ENCODE measurements at places on chromosomes 7 and 10.

DNA sequence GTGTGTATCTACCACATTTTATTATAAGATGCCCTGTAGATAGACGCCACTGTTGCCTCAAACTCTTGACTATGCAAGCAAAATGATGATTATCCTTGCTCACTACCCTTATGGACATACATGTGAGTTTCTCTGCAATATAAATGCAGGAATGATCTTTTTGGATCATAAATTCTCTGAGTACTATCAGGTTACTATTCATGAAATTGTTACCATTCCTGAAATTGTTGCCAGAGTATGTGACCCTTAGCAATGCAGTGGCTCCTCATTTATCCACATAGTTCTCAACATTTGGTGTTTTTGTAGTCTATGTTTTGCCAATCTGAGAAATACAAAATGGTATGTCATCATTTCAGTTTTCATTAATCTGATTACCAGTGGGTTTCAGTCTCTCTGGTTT, 166.2 kb upstream of the FAM3C start:
- H3K27me3 ChIP-seq = peaks cover 4% of the 10 kb centered on the region
- no peaks in the 10 kb centered on the region for H3K36me3 ChIP-seq
- no peak overlapping the region for H3K4me3 ChIP-seq
- DNase-seq = no peak
- H3K4me1 ChIP-seq = no peaks in the 10 kb centered on the region

DNA sequence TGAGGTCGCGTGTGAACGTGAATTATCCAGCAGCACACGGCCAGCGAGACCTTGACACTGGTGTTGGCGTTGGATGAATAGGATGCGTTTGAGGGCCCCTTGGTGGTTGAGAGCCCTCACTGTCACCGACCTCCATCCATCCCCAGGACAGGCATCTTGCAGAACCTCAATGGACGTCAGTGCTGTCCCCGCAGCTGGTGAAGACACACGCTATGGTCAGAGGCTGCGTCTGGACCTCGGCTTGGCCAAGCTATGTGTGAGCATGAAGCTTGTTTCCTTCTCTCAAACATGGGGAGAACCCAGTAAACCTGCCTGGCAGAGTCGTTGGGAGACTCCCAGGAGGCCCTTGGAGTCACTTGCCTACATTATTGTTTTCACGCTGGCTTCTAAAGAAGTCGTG, 229.2 kb downstream of the ADARB2 start:
- H3K27ac ChIP-seq = no peak overlapping the region
- no peaks in the 10 kb centered on the region for H3K27me3 ChIP-seq
- no peaks in the 10 kb centered on the region for H3K4me1 ChIP-seq
- H3K4me3 ChIP-seq = no peak overlapping the region
- no peak for DNase-seq

DNA sequence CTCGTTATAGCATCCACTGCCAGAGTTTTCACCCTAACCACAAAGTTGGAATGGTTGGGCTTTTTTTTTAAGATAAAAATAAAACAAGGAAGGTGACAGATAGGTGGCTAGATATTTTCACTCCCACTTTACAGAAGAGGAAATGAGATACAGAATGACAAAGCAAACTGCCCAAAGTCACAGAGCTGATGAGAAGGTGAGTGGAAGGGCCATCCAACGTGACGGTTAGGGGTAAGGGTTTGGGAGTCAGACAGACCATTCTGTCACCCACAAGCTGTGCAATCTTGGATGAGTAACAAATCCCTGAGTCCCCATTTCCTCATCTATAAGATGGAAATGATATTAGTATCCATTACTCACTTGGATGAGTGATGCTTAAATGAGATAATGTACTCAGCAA, 106.9 kb upstream of the PDLIM1 start:
- DNase-seq = no peak
- no peak overlapping the region for H3K27ac ChIP-seq

GRCh38 chr10:72263613-72264241, 10.0 kb upstream of the DDIT4 start:
- H3K4me3 ChIP-seq = peak overlapping the region; percentile 81
- DNase-seq = peak; percentile 75
- H3K27me3 ChIP-seq = no peaks in the 10 kb centered on the region
- H3K36me3 ChIP-seq = no peaks in the 10 kb centered on the region
- H3K4me1 ChIP-seq = peaks cover 52% of the 10 kb centered on the region
- peak overlapping the region; percentile 84 for H3K27ac ChIP-seq

DNA sequence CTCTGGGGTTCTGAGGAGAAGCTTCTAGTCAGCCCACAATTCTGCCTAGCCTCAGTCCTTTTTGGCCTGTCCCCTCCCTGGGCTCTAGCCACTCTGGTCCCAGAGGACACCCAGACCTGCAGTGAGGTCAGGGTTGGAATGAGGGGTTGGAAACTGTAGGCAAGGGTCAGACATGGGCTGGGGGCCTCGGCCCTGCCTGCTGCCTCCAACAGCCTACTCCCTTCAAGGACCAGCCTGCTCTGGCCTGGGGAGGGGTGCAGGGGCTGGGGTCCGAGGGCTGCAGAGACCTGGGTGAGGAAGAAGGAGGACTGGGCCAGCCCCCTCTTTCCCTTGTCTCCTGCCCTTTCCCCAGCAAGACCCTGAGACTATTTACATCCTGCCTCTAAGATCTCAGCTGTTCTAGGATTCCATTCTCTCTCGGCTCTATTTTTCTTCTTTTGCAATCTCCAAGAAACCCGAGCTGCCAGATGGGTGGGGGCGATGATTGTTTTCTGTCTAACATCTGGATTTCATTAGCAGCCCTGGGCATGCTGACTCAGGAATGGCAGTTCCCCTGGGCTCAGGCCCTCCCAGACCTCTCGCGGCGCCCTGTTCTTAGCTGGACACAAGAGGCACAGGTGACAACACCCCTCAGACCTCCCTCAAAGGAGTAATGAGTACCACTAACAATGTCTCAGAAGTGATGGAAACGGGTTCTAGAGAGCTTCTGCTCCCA, 23.1 kb downstream of the ZCCHC24 start:
- no peak overlapping the region for H3K27ac ChIP-seq
- H3K4me3 ChIP-seq = no peak overlapping the region
- no peaks in the 10 kb centered on the region for H3K27me3 ChIP-seq
- no peak for DNase-seq

All from naive thymus-derived CD8-positive, alpha-beta T cell (primary cell).